ENCODE measurements at places on chromosomes 1 and 21.

GRCh38 chr1:36882536-36883285 lies 151.6 kb downstream of the GRIK3 start:
- no peak for DNase-seq

DNA sequence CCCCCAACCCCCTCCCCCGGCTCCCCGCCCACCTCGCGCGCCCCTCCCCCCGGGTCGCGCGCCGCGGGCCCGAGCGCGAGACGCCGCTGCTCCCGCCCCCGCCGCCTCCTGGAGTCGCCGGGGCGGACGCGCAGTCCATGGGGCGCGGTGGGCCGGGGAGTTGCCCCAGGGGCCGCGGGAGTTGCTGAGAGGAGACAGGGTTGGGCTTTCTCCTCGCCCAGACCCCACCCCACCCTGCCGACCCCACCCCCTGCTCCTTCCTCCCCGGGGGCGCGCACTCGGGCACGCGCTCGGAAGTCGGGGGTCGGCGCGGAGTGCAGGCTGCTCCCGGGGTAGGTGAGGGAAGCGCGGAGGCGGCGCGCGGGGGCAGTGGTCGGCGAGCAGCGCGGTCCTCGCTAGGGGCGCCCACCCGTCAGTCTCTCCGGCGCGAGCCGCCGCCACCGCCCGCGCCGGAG lies at the start of gene LAMC1:
TSS of gene LAMC1 (plus strand) at position 275 of the 455 bp plus-strand sequence. CDS start 297 bp downstream, outside the sequence.
- DNase-seq, result peak; percentile 90

DNA sequence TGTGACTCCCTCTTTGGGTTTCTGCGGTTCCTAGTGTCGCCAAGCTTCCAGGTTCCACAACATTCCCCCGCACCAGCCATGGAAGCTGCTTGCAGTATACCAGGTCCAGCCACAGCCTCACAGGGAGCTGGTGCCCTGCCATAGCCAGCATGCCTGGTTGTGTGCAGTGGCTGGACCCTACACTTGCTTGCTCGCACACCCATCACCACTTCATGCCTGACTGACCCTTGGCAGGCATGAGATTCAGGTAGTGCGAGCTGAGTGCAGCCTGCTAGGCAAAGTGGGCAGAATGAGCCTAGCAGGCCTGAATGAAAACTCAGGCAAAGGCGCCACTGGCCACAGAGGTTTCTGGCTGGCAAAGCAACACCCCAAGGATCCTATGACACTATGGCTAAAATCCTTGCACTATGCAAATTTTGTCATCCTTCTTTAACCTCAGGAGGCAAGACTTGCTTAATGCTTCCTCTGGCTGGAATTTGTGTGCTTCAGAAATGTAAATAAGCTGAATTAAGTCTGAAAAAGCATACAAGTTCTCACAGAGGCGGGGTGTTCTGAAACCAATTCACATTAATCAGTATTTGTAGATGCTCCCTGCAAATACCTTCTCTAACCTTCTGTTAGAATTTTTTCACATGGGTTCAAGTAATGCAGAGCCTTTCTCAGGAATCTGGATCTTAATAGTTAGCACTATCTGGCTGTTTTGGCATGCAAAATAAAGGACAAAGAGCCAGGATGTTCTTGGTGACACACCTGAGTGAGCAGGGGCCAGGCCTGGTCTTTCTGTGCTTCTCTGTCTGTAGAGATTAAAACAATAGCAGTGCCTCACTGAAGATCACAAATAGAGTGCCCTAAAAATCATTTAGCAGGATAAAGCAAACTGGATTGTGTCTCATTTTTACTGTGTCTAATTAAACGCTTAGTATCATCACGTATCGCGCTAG lies 256.9 kb downstream of the GPATCH2 start:
- no peak for DNase-seq

GRCh38 chr1:146021622-146022402 lies at the start of gene HJV:
HJV (minus strand) TSS chr1:146021735; CDS start chr1:146020231, 1,504 bp downstream.
- DNase-seq, result no peak

GRCh38 chr1:4743978-4744750 lies 89.8 kb downstream of the AJAP1 start:
- DNase-seq, result no peak

GRCh38 chr1:84236256-84236655 lies 65.3 kb upstream of the SAMD13 start:
- DNase-seq, result no peak

DNA sequence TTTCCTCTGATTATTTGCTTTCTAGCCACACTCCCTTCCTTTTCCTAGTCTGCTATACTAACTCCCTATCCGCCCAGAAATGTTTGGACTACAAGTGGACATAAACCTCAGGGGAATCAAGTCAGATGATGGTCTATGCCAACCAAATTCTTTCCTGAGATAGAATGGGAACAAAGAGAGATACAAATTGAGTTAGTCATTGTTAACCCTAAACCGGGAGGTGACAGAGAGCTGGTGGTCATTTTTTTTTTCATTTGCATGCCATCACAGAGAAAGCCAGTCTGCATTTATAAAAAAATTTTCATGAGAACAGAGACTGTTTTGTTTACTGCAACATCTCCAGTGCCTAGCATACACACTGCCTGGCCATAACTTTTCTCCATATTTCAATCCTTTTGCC lies 35.0 kb downstream of the MYSM1 start:
- peak; percentile 6 for DNase-seq

GRCh38 chr1:119874186-119874585 lies 22.1 kb downstream of the ADAM30 start:
- DNase-seq, result no peak

GRCh38 chr21:46414965-46415275 lies 43.8 kb upstream of the DIP2A start:
- DNase-seq, result no peak

DNA sequence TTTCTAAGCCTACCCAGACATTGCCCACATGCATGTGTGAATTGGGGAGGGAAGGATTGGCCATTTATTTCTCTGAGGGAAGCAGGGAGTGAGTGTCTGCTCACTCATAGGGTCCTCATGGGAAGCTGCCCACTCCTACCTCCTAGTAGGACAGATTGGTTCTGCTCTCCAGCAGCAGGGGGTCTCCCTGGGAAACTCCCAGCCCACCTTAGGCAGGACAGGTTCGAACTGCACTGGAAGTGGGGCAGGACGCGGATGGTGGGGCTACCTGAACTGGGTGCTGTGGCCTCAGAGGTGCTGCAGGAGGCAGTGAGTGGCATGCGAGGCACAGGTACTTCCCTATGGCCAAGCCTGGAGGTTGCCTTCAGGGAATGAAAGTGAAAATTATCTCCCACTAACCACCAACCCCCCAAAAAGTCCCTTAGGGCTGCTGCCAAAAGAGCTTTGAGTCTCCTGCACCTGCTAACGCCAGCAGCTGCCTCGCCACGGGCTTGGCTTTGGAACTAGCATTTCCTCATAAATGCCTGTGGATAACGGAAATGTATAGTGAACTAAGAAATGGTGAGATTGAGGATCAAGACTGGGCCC lies 157.0 kb upstream of the COA6 start:
- DNase-seq, result no peak

DNA sequence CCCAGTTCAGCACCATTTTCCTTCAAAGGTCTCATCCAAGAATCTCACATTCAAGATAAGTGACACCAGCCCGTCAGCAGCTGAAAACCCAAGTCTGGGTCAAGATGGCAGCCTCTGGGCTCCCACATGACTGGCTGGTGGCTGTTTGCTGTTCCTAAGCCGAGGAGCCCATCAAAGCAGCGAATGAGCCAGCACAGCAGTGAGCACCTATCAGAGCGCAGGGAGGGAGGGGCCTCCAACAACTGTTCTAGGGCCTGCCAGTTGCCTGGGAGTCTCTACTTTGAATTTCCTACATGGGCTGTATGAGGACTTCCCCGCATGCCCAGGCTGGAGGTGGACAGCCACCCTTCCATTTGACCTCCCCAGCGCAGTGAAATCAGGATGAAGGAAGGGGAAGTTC lies 102.7 kb downstream of the ADARB1 start:
- no peak for DNase-seq

GRCh38 chr1:22350171-22350923 lies 101.3 kb upstream of the ZBTB40 start:
- no peak for DNase-seq

DNA sequence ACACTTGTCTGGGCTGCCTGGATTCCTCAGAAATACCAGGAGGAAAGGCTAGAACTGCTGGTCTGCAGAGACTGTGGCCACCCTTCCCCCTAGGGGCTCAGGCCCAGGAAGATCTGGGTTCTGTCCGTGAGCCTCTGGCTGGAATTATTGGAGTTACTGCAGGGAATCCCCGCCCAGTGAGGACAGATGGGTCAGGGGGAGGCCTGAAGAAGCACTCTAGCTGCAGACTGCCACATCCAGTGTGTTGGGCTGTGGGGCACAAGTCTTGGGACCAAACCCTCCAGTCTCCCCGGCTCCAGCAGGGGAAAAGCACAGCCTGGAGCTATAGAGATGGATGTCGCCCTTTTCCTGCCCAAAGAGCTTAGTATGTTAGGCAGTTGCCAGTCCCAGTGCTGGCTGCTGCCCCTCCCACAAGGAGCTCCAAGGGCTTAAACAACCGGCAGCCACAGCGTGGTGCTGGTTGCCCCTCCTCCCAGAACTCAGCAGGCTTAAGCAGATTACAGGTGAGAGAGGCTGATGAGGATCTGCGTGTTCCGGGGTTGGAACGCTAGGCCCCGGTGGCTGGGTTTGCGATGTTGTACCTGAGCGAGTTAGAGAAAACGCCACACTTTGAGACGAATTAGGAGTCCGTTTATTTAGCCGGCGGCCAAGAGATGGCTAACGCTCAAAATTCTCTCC lies 255.5 kb upstream of the LRRC7 start:
- DNase-seq, result no peak

DNA sequence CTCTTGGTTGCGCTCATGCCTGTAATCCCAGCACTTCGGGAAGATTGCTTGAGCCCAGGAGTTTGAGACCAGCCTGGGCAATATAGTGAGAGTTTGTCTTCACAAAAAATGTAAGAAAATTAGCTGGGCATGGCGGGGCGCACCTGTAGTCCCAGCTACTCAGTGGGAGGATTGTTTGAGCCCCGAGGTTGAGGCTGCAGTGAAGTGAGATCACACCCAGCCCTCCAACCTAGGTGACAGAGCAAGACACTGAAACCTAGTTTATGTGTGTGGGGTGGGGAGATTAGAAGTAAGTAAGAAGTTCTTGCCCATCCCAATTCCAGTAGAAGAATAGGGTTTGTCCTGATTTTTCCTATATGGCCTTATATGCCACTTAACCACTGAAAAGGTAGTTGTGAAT lies 2.0 kb downstream of the RPL5 start:
- no peak for DNase-seq

DNA sequence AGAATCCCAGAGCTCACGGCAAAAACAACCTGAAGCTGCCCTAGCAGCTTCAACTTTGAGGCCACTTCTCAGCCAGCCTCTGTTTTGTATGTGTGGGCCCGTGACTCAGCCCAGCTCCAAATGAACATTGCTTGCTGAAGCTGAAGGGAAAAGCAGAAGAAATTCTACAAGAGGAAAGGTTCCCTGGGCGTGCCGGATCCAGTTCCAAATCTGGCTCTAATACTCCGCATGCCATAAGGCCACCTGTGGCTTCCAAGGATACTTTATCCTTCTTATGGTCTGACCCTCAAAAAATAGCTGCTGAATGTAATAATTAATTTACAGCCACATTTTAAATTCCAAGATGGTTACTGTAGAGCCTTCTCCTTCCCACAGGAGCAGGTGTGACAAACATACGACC lies 24.3 kb downstream of the TSPAN2 start:
- DNase-seq, result no peak

DNA sequence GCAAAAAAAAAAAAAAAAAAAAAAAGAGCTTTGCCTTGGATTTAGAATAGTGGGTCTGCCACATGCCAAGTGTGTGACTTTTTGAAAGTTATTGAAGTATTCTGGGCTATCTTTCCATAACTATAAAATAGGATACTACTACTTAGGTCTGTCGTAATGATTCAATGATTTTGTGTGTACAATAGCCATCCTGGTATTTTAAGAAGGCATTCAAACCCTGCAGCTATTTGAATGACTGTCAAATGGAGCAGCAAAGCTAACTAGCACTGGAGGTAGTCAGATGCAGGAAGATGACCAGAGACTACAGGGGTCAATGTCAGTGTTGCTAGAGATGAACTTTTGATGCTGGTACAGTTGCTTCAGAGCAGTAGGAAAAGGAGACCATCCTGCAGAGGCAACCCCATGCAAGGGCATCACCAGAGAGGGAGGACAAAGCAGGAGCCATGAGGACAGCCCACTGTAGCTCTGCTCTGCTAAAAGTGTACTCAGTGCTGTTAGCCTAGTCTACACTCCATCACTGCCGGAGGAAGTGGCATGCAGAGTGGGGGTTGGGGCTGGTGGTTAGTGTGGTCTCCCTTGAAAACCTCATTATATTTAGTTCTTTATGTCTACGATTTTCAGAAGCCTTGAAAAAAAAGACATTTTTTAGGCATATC lies 29.0 kb downstream of the DUSP10 start:
- DNase-seq, result peak; percentile 43

GRCh38 chr1:32316903-32317277 lies 19.1 kb downstream of the MARCKSL1 start:
- DNase-seq, result no peak

DNA sequence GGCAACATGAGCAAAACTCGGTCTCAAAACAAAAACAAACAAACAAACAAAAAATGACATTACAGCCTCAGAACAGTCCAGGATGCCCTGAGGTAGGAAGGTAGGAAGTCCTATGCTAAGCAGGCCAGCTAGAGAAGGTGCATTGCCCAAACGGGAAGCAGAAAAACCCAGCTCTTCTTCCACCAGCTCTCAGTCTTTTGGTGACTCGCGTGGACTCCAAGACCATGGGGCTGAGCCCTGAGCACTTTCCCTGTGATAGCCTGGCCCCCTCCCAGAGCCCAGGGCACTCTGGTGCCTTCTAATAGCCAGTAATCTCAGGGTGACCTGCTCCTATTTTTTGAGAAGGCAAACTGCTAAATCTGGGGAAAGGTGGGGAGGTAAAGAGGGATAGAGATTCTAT lies 16.1 kb downstream of the PHLDA3 start:
- no peak for DNase-seq

DNA sequence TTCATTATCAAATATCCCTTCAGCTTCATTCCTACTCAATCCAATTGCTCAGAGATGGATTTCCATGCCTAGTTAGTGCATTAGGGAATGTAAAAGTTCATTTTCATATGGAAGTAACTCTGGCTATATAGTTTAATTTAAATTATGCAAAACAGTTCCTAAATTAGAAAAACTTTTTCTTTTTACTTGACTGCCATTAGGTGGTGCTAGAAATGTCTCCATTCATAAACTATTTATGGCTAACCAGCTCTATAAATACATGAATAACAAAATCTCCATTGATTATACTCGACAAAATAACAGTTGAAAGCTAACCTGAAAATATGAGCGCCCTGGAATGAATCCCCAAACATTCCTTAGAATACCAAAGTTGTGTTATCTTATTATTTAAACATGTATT lies 311.4 kb downstream of the USH2A start:
- DNase-seq, result no peak

- no peak for DNase-seq
Observed at GRCh38 chr1:174225499-174226204, 66.3 kb downstream of the RABGAP1L start.
